Activated CD4-positive, CD25-positive, alpha-beta regulatory T cell treated with anti-CD3 and anti-CD28 coated beads, Interleukin-2, amount 50 U/mL, for 16 hours (primary cell): ENCODE measurements at places on chromosomes 1 and 21.

DNA sequence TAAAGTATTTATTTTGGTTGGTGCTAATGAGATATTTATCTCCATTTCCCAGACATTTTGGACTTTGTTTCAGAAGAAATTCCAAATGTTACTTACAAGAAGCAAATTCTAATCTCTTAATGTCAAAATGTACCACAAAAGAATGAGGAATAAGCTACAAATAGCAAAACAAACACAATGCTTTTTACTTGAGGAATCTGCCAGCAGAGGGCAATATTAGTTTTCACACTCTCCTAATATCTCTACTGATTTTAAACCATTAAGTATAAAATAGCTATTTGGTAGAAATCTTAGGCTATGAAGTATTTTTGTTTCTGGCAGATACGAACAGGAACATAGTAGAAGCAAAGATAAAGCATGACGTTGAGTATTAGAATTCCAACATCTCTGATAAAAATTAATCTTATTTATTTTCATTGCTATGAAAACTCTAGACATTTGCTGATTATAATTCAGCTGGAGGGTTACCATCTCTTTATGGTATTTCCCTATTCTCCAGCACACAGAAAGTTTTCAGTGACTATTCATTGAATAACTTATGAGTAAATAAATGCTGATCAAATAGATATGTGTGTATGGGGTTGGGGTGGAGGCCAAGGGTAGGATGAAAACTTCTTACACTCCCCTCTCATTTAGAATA, 13.4 kb upstream of the HMCN1 start:
- no peak for DNase-seq

DNA sequence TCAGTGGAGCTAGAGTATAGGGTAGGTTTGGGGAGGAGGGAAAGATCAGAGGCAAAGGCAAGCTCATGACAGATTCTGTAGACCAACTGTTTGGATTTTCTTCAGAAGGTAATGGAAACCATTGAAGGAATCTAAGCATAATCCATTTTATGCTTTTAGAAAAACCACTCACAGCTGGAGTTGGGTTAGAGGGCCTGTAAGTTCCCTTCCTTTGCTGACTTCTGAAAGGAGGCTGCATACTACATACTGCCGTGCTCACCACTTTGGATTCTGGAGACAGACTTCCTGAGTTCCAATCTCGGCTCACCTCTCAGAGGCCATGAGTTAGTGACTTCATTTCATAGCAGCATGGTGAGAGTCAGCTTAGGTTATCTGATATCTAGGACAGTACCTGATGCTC, 6.4 kb upstream of the SYT2 start:
- DNase-seq: no peak

GRCh38 chr1:156198831-156199349, 5.0 kb downstream of the SLC25A44 start:
- DNase-seq: no peak

GRCh38 chr21:38244407-38244787, 12.4 kb upstream of the KCNJ15 start:
- DNase-seq: no peak

- DNase-seq: no peak
These were observed 34.7 kb upstream of the C1orf115 start for GRCh38 chr1:220655509-220655908.

GRCh38 chr21:43811262-43812105, 22.1 kb downstream of the RRP1 start:
- no peak for DNase-seq

GRCh38 chr1:186220067-186220466, 155.0 kb downstream of the TPR start:
- DNase-seq: no peak
